Upper lobe of right lung (tissue), 1 donor: ENCODE measurements at places on chromosomes 5 and 9.

- DNase-seq: no peak
These were observed 30.2 kb downstream of the TJP2 start for GRCh38 chr9:69204326-69204725.

DNA sequence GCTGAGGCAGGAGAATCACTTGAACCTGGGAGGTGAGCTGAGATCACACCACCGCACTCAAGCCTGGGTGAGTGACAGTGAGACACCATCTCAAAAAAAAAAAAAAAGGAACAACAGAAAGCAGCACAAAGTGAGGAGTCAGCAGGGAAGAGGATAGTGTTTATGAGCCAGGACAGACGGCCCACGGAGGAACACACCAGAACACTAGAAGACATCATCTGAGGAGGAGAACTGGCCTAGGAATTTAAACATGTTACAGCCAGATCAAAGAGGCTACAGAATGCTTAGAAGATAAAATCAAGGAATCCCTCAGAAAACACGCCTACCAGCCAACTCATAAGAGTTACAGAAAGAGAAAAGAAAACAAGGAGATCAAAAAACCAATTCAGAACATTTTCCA, 12.2 kb downstream of the UBAC1 start:
- no peak for DNase-seq

GRCh38 chr5:1292846-1293415, 1.9 kb downstream of the TERT start:
- peak; percentile 54 for DNase-seq

GRCh38 chr5:177233206-177233605, 70.3 kb downstream of the RAB24 start:
- DNase-seq: no peak

- no peak for DNase-seq
These were observed 10.0 kb downstream of the SPARC start for GRCh38 chr5:151676719-151677118.

DNA sequence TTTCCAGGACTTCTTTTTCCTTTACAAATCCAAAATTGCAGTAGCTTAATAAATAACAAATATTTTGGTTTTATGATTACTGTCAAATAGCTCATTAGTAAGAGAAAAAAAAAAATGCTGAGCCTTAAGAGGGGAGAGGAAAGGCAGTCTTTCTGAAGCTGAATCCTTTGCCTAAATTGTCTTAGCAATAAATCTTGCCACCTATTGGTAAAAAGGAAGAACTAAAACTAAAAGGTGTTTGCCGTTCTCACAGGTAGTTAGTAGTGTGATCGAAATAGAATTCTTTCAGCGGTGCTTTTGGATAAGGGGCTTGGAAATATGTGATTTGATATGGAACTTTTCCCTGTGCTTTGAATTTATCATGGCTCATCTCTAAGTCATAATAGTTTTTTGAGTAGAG, 31.2 kb downstream of the PIK3R1 start:
- DNase-seq: no peak

- DNase-seq: no peak
These were observed 125.3 kb upstream of the IRX4 start for GRCh38 chr5:2007878-2008501.

GRCh38 chr5:159911349-159911748, 4.9 kb upstream of the ADRA1B start:
- DNase-seq: no peak

DNA sequence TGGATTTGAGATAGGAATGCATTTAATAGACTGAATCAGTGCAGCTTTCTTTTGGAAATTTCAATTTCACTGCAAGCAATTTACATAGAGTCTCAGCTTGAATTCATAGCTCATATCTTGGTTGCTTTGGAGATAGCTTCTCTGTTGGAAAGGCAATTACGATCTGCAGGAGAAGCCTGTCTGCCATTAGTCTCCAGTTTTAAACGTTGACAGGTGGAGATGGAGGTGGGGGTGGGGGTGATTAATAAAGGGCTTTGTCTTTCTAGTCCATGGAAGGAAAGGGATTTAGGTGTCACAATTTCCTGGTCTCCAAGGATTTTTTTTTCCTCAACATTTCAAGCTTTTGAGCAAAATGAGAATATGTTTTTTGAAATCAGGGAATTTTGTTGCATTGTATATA, 184.7 kb downstream of the CARTPT start:
- no peak for DNase-seq

GRCh38 chr9:31078175-31078574, 1306.3 kb upstream of the ACO1 start:
- no peak for DNase-seq

- DNase-seq: no peak
These were observed 385.5 kb upstream of the MEF2C start for GRCh38 chr5:89268460-89268859.

GRCh38 chr5:11863911-11864310, 40.3 kb downstream of the CTNND2 start:
- no peak for DNase-seq

- DNase-seq: no peak
These were observed 196.3 kb downstream of the FBXO4 start for GRCh38 chr5:42121401-42121800.

DNA sequence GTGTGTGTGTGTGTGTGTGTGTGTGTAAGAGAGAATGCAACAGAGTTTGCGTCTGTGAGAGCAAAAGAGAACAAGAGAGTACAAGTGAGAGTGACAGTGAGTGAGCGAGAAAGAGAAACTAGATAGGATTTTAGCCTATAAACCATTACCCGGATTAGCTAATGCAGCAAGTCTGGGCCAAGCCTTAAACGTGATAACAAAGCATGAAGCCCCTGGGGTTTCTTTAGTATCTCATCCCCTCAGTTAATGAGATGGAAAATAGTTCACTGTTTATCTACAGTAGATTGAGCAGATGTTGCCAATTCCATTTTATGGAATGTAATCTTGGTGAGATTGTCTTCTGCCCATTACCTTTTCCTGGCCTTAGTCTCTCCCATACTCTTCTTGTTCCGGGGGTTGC, 114.5 kb downstream of the MAT2B start:
- no peak for DNase-seq

- DNase-seq: no peak
These were observed 155.1 kb downstream of the BNC2 start for GRCh38 chr9:16715404-16715803.

- DNase-seq: no peak
These were observed 5.2 kb downstream of the GFI1B start for GRCh38 chr9:132983491-132984201.

DNA sequence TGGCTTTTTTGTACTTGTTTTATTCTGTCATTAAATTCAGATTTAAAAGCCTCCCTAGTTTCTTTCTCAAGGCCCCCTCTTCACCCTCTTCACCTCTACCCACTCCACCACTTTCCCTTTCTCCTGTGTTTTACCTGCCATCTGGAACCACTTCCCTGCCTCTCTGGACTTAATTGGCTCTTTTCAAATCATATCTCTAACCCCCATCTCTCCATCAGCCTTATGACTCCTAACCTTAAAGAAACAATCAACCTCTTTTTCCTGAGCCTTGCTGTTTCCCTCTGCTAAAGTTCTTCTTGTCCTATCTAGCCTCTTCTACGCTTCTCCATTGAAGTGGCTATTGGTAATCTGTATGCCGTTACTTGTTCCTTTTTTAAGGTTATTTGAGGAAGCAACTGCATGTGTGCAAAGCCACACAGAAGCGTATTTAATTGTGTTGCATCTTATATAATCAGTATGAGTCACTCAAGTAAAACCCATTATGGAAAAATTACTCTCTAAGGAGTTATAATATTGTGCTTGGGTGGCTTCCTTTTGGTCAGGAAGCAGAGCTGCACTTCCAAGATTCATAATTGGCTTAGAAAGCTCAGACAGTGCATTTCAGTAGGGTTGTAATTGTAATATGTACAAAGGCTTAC, 653.6 kb upstream of the ITGA1 start:
- DNase-seq: no peak

- no peak for DNase-seq
These were observed 209.7 kb upstream of the NUDT12 start for GRCh38 chr5:103772248-103772647.

DNA sequence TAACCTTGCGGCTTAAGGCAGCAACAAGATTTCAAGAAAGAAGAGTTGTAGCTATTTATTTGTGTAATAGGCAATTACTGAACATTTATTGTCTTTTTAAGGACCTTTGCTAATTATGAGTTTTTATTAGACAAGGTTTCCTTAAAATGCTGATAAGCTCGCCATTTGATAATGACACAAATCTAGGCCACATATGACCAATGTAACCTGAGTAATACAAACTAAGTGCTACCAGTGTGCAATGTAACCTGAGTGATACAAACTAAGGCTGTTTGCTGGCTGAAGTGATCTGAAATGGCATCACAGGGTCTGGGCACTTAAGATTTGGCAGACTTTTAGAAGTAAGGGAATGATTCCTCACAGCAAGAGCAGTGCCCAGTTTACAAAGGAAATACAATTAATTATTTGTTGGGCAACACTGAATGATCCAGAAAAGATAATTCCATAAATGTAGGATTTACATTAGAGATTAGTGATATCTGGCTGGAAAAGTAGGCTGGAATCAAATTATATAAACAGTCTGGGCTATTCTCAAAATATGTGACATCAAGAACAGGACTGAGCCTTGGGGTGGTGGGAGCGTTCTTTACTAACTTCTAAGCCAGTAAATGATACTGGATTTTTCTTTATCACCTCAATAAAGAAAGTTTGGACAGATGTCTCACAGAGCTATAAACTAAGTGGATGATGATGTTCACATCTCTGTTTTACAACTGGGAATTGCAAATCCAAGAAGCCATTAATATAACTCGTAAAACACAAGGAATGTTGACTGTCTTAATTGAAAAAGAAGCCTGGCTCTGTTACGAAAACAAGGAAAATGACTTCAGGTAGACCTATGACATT, 54.8 kb downstream of the MRPS27 start:
- no peak for DNase-seq

DNA sequence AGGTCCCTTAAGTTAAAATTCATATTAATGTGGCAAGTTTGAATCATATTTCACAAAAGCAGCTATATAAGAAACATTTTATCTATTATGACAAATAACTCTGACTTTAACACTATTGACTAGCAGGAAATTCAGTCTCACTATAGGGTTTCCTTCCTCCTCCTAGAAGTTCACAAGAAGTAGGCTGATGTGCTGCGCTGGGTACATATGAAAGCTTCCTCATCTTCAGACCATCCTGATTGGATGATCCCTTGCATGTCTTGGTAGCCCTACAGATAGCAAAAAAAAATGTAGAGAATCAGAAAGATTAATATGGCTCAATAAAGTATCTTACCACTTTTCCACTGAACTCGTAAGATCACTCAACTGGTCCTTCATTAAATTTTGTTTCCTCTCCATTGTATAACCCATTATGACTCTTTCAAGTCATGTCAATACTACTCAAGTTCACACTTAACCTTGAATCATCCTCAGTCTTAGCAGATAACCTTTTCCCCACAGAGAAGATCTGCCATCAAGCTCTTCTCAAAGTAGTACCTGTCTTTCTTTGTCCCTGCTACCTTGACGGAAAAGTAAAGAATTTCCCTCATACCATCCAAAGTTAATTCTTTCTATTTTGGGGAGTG, 11.5 kb upstream of the PSIP1 start:
- DNase-seq: no peak
